Endodermal cell (in vitro differentiated cells): ENCODE measurements at places on chromosomes 1 and 21. TPM values are rescaled to one million over a fixed set of nuclear protein-coding genes. Genes with fewer than 3 reads are reported as not detected.
A peak's percentile ranks its signal among the peaks of the same experiment; 100 is the strongest.

- no peak for DNase-seq
Observed at GRCh38 chr1:33004613-33005012, 32.1 kb downstream of the AK2 start.

- peak; percentile 87 for DNase-seq
Observed at GRCh38 chr1:119327450-119328155, 41.0 kb upstream of the HAO2 start.

DNA sequence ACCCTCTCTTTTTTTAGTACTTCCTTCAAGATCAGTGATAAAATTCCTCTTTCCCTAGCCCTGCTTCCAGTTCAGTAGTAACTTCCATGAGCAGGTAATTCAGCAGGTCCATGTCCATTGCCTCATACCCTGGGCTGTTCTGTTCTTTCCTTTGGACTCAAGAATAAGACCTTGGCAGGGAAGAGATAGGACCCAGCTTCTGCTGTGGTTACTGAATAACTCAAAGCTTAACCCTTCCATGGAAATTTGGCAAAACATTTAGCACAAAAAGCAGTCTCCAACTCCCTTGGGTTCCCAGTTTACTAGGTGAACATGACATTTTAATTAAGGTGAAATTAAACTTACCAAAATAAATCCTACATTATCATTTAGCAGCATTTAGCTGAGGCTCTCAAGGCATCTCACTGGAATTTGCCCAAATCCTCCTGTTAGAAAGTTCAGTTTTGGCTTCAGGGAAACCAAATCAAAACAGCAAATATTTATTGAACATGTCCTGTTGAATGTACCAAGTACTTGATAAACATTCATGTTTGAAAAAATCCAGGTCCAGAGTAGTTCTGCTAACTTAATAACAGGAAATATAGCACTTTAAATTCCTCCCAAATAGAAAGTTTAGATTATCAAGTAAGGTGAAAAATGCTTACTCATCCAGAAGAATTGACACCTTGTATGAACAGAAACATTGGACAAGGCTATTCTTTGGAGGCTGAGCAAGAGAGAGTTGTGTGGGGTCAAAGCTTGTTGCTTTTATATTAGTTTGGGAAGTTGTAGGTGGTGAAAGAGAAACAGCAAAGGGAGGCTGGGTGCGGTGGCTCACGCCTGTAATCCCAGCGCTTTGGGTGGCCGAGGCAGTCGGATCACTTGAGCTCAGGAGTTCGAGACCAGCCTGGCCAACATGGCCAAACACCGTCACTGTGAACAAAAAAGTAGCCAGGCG, 8.4 kb upstream of the SERPINC1 start:
- no peak for DNase-seq

The HIVEP3 gene
- total RNA-seq, result 0.99 and 1.4 TPM in 2 replicates

DNA sequence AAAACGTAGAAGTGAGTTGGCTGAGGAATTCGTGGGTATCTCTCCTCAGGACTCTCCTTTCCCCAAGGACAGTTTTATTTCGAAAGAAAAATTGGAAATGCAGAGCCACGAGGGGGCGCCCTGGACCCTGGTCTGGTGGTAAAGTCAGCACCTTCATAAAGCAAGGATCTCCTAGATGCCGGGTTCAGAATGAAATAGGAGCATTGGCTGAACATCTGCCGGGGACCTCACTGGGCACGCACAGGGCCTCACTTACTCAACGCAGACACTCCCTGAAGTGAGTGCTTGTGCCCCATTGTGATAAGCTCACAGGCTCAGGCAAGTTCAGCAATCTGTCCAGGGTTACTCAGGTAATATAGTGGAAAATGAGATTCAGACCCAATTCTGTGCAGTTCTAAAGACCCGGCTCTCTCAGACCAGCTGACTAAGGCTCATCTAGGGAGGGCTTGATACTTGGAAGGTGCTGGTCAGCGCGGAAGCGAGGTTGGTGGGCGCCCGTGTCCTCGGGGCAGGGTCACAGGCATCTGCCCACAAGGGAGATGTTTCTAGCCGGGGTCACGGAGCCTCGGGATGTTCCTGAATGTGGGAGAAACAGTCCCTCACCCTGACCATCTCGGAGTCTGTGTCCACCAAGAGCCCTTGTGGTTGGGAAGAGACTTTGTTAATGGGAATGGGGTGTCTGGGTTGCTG, 55.7 kb upstream of the ETV3 start:
- DNase-seq, result peak; percentile 96

The BEND5 gene
- 5.3 to 50.0 TPM (median 6.1 TPM) in 3 replicates for total RNA-seq

DNA sequence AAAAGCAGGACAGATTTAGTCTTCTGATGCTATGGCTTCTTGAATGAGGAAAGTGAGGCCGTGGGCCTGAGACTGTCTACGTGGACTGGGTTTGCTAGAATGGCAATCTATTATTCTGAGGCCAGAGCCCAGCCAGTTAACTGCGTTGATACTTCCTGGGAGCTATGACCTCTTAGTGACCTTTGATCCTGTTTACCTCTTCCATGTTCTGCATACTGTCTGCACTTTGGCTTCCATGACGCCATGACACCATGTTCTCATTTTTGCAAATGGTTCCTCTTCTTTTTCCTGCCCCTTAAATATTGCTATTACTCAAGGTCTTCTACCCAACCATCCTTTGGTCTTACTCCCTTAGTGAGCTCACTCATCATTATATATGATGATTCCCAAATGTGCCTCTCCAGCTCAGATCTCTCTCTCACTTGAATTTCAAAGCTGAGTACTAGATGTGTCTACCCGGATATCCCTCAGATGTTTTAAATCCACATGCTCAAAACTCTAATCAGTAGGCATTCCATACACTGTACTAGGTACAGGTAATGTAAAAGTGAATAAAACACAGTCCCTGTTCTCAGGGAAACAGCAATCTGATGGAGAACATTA, 66.1 kb upstream of the ATP1A1 start:
- no peak for DNase-seq

- DNase-seq, result no peak
Observed at GRCh38 chr1:61120998-61121397, 38.6 kb downstream of the NFIA start.

The ST6GALNAC3 gene
- total RNA-seq, result 5.9 and 6.3 TPM in 2 replicates
